ENCODE measurements at places on chromosomes 12 and 14.

DNA sequence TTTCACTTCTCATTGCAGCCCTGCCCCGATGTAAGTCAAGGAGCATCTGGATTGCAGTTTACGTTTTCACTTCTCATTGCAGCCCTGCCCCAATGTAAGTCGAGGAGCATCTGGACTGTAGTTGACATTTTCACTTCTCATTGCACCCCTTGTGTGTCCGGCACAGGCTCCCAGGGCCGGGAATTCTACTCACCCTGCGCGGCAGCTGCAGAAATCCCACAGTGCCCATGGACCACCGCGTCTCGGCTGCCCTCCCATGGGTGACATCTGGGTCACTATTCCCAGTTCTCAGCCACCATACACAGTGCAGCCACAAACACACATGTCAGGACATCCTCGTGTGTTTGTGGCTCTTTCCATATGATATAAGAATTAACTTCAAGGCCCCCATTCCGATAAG, 378.5 kb downstream of the ADGRD1 start:
- DNase-seq = no peak

GRCh38 chr12:26734510-26735248, 98.3 kb downstream of the ITPR2 start:
- no peak for DNase-seq

GRCh38 chr14:105536691-105537579, 10.6 kb downstream of the TMEM121 start:
- no peak for DNase-seq

GRCh38 chr12:68508576-68508975, 102.1 kb upstream of the RAP1B start:
- DNase-seq = no peak

DNA sequence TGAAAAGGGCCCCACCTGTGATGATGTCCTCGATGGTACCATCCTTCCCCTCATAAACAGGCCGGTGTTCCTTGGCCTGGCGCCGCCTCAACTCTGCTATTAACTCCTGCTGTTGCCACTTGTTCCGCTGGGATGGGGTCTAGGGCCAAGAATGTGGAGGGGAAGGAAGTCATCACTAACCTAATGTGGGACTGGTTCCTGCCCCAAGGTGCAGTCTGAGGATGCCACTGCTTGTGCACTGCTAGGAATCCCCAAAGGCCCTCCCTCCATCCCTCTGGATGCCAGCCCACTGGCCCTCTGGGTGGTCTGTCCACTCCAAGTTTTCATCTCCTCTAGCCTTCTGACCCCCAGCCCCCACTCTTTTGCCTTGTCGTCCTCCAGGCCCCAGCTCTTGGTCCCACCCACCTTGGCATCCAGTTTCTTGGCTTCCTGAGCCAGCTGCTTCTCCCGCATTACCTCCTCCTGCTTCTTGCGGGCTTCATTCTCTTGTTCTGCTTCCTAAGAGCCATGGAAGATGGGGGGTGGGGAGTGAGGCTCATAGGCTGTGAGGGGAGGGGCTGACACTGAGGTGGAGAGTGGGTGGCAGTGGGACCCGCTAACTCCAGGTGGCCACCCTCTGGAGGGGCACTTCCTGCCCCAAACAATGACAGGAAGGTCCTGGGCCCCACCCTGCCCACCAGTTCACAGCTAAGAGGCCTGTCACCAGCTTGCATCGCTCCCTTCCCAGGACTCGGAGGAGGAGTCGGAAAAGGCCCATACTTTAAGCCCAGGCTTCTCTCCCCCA, 23.7 kb downstream of the PRPF40B start:
- DNase-seq = no peak

DNA sequence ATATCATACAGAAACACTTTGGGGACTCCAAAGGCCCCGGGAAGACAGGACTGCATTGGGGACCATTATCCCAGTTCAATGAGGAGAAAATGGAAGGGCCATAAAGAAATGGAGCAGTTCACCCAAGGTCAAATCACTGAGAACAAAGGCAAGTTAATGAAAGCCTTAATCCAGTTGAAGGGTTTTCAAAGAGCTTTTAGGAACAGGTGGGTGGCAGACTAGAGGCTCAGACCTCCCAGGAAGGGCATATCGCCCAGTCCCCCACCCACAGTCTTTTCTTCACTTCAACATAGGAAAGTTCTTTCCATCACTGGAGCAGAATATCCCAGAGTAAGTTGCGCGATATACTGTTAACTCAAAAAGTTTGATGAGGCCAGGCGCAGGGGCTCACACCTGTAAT, 136.1 kb upstream of the CCND2 start:
- DNase-seq = no peak

- no peak for DNase-seq
Observed at GRCh38 chr12:29869946-29870345, 86.2 kb upstream of the TMTC1 start.

DNA sequence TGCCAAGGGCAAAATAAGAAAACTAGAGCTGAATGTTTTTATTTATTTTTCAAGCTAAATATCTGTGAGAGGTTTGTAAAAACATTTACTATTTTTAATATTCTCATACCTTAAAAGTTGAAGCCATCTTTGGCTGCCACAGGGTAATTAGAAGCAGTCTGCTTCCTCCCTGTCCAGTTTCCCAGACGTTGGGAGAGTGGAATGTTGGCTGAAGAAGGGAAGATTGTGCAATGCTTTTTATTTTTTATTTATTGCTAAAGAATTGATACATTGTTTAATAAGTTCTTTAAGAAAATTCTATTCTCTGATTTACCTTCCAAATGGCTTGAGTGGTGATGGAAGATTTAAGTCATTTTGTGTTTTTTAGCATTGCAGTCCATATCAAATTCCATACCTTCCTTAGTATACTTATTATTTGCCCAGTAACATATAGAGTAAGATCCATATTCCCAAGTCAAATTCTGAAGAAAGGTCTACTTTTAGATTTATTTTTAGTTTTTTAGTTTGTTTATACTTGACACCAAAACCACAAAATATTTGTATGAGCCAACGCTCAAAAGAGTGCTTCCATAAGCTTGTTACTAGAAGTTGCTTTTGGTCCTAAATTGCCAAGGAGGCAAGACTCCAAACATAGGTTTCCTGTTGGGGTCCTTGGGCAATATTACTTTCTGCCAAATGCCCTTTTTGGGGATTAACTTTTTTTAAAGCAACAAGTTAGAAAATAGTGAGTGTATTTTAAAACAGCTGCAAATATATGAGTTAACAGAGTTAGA, 124.0 kb upstream of the CPM start:
- DNase-seq = no peak

DNA sequence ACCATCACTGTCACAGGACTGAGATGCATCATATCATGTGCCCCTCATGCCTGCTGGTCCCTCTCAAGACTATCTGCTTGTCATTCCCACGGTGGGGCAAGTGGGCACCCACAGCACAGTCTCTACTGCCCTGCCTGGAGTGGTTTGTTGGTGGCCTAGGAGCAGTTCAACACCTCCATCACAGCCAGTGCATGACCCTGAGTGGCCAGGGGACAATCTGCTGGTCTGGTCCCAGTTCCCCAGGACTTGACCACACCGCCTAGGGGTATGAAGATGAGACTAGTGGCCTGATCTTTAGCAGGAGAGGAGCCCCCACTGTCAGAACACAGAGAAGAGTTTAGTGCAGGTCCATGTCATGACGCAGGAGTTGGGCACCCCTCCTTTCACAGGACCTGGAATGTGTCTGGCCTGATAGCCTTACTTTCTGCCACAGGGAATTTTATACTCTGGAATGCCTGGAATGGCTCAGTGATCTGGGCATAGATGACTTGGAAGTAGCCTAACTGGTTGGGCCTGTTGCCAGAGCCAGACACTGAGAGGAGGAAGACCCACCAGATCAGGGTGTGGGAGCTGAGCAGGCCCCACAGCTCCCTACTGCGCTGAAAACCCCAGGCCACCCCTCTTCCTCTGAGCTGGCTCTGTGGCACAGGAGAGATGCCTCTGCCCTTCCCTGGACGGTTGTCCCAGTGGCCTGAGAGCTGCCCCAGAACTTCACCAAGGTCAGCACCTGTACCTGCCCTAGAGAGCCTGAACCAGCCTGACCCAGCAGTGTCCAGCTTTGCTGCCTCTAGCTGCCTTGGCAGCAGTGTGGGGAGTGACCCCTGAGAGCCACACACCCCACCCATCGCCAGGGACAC, 83.3 kb downstream of the PUS7L start:
- DNase-seq = no peak

GRCh38 chr14:103061482-103061976, 4.2 kb upstream of the CDC42BPB start:
- no peak for DNase-seq

- no peak for DNase-seq
Observed at GRCh38 chr12:44155358-44155757, 319.5 kb downstream of the TMEM117 start.

GRCh38 chr14:96279564-96279963, 23.6 kb downstream of the BDKRB1 start:
- DNase-seq = no peak

DNA sequence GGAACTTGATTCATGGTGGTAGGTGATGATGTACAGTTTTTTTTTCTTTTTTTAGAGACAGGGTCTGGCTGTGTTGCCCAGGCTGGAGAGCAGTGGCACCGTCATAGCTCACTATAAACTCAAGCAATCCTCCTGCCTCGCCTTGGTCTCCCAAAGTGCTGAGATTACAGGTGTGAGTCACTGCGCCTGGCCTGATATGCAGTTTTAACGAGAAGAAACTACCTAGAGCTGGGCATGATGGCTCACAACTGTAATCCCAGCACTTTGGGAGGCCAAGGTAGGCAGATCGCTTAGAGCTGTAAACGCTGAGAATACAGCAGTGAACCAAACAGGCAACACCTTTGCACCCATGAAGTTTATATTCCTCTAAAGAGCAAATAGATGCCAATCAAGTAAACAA, 13.0 kb upstream of the VPS37B start:
- DNase-seq = no peak

DNA sequence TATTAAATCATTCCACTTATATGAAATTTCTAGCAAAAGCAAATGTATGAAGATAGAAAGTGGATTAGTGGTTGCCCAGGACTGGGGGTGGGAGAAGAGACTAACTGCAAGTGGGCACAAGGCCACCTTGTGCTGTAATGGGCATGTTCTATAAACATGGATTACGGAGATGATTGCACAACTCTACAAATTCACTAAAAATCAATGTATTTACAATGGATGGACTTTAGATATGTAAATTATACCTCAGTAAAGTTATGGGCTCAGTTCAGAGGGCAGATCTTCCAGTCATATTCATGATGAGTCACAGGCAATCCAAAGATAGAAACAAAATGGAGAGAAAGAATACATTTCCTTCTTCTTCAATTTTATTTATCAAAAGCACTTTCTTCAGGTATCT, 173.9 kb downstream of the NDUFA12 start:
- DNase-seq = no peak

DNA sequence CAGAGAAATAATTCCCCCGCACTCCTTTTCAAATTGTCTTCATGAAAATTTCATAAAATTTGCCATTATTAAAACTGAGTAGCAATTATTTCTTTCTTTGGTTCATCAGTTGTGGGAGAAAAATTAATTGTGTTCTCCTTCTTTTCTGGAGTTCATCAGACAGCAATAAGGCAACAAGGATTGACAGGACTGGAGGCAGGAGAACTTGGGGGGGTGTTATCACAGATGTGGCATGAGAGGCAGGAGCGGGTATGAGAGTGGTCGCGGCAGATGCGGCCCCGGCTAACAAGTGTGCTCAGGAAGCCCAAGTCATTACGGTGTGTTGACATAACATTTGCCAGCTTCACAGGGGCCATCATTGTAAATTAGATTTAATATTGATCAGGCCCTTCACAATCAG, 306.6 kb upstream of the TMPO start:
- DNase-seq = no peak

DNA sequence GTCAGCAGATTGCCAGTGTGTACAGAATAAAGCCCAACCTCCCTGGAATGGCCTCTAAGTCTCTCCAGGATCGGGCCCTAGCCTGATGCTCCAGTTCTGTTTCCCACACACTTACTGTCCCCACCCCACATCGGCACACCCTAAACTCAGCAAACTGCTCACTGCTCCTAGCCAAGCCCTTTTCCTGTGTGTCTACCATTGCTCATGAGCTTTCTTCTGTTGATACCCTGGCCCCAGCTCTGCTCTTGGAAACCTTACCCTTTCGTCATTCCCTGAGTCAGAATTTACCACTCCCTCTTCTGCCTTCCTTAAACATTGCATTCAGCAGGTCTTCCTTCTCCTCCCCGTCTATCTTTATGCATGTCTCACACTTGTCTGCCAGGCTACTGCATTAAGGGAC, 158.9 kb downstream of the TMX1 start:
- DNase-seq = no peak

DNA sequence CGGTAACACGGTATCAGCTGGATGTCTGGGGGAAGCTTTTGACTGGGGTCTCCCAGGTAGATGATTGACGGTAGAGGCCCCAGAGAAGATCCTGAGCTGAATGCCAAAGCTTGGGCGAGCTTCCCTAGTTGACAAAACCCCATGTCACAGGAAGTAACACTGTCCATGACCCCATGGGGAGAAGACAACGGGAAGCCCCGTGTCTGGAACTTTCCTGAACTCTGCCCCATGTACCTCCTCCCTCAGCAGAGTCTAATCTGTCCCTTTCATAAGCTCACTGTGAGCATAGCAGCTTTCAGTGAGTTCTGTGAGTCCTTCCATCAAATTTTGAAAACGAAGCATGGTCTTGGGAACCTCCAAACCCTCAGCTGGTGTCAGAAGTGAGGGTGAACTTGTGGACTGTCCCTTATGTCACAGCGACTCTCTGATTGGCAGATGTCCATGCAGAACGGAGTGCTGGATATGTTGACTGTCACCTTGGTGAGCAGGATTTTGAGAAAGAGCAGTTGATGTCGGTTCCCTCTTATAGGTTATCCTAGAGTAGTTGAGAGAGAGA, 29.7 kb upstream of the BEGAIN start:
- no peak for DNase-seq

DNA sequence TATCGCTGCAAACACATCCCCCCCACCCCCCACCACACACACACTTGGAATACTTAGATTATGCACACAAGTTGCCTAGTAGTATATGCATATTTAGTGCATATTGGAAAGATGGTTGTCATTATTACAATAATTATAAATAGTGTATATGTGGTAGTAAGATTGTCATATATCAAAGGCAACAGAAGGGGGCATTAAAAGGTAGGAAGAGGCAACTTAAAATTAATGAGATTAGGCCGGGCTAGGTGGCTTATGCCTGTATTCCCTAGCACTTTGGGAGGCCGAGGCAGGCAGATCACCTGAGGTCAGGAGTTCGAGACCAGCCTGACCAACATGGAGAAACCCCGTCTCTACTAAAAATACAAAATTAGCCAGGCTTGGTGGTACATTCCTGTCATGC, 52.1 kb downstream of the GSC start:
- no peak for DNase-seq

- DNase-seq = no peak
Observed at GRCh38 chr12:70543444-70543843, 93.8 kb downstream of the PTPRB start.

DNA sequence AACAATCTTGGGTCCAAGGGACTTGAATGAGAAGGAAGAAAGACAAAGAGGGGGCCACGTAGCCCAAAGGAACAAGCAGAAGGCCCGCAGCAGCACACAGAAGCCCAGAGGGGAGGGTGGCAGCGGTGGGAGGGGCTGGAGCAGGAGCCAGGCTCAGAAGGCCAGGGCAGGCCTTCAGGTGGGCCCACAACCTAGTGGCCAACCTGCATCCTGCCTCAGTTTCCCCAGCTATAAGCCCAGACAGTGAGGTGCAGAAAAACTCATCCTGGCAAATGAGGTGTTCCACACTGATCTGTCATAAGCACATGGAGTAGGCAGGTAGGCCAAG, 34.1 kb downstream of the LTBP2 start:
- DNase-seq = no peak
